ENCODE measurements at places on chromosomes 5 and 9.

GRCh38 chr9:27717991-27718390, 144.7 kb upstream of the C9orf72 start:
- DNase-seq, result no peak

DNA sequence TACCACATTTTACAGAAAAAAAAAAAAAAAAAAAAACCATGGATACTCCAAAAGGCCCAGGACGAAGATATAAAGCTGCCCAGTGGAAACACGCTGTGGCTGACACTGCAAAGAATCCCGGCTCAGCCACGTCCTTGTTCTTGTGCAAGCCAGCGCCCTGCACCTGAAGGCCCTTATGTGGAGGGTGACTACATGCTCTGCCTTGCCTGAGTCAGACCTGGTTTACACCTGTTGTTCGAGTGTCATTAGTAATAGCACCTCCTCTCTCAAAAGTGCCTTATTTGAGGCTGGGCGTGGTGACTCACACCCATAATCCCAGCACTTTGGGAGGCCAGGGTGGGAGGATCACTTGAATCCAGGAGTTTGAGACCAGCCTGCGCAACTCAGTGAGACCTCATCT, 54.3 kb upstream of the ZSWIM6 start:
- no peak for DNase-seq

DNA sequence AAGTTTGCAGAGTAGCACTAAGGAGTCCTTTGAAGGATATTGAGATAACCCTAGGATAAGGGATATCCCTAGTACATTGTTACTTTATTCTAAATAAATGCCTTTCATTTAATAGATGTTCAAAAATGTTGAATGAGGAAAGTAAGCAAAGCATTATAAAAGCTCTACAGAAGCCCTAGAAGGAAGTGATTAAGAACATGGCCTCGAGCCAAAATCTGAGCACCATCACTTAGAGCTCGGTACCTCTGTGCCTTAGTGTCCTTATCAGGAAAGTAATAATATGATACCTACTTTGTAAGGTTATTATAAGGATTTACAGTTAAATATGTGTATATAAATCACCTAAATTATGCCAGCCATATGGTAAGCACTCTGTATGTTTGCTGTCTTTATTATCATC, 242.6 kb downstream of the KIAA0825 start:
- DNase-seq, result no peak

- no peak for DNase-seq
Measured at GRCh38 chr5:116340799-116341198, 233.8 kb downstream of the SEMA6A start.

DNA sequence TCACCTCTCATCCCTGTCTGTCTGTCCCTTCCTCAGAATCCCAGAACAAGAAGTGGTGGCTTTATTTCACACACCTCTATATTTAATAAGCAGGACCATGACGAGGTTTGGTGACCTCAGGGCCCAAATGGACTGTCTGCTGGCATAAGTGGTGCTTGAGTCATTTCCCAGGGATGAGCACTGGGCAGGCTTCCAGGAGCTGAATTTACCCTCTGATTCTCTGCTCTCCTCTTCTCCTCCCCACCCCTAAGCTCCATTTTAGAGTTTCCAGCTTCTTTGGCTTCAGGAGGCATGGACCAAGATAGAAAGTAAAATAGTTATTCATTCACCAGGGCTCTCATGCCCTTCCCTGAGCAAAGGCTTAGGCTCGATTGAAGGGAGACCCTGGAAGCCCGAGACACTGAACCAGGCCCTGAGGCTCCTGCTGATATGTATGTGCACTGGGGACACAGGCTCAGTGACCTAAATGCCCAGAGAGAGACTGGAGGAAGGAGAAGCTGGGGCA, 69.1 kb downstream of the PPARGC1B start:
- no peak for DNase-seq

All from stimulated activated naive CD8-positive, alpha-beta T cell treated with anti-CD3 and anti-CD28 coated beads, Interleukin-15, amount 100 ng/mL, for 72 hours (primary cell).